ENCODE measurements at places on chromosomes 2 and 18.

DNA sequence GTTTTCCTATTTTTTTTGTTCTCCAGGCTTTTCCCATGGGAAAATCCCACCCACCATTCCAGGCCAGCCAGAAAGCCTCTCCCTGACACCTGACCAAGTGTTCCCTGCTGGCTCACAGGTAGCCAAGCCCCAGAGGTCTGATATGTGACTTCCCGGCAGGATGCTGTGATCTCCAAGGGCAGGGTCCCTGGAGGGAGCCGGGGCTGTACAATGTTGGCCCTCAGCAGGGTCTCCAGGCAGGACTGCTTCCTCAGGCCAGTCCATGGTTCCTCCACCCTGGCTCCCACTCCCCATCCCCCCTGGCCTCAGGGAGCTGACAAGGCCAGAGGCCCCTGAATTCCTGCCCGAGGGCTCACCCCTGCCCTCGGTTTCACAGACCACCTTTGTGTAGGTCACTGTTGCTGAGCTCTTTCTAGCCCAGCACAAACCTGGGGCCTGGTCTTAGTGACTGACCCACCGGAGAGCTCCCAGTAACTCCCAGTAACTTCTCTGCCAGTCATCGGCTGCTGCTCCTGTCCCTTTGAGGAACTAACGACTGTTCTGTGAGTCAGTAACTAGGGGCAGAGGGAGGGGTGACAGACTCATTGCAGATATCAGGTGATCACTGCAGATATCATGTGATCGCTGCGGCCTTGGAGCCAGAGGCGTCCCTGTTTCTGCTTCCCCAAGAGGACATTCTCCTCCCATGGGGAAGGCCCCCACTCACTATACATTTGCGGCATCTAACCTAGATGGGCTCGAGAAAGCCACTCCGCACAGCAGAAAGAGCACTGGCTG is 38.7 kb downstream of the SDC1 start:
- no peak for DNase-seq

- DNase-seq = no peak
Measured at GRCh38 chr2:147806846-147807245, 38.0 kb upstream of the ACVR2A start.

DNA sequence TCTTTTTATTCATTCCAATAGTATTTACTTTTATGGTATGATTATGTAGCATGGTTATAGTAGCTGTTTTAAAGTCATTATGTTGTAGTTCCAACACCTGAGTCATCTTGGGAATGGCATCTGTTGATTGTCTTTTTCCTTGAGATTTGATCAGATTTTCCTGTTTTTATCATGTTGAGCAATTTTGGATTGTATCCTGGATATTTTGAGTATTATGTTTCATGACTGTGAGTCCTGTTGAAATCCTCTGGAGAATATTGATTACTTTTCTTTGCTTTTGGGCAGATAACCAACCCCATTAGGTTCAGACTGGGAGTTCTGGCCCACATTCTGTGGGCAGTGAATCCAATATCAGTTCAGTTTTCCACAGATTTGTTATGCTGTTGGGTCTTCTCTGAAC is 163.2 kb upstream of the SPRED2 start:
- no peak for DNase-seq

DNA sequence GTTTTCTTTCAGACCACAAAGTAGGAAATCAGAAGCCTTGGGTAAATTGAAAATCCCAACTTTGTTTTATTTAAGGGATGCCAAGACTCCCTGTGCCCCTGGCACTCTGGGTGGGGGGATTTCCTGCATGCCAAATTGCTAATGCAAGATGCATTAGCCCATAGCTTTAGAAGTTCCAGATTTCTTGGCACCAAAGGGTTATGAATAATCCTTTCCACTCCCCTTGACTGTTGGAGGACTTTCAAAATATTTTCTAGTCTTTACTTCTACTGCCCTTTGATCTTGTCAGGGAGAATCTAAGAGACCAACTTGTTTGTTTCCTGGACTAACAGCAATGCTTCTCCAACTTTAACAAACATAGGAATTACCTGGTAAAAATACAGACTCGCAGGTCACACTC is 81.8 kb upstream of the TGIF1 start:
- no peak for DNase-seq

GRCh38 chr2:237479747-237480146 is 7.3 kb upstream of the MLPH start:
- no peak for DNase-seq

GRCh38 chr2:237883951-237884446 is 24.6 kb downstream of the RAMP1 start:
- no peak for DNase-seq

DNA sequence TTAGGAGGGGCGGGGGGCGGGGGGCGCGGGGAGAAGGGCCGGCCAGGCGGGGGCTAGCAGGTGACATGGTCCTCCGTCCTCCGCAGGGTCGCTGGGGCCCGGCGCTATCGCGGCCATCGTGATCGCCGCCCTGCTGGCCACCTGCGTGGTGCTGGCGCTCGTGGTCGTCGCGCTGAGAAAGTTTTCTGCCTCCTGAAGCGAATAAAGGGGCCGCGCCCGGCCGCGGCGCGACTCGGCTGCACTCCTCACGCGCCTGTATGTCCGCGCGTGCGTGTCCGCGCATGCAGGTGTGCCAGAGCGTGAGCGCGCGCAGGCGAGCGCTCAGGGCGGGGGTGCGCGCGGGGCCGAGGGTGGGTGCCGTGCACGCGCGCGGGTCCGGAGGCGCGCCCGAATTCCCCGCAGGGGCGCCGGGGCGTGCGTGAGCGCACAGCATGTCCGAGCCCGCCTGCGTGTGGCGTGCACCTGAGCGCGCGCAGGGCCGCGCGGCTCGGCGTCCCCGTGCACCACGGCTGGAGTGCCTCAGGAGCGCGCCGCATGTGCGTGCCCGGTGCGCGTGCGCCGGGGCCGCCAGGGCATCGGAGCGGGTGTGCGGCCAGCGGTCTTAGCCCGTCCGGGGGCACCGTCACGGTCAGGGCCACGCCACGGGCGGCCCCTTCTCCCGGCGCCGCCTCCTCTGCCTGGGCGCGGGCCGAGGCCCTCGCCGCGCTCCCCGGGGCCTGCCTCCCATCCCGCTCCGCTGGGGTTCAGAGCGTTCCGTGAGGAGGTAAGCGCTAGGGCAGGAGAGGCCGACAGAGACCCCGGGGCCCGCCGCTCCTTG is 6.3 kb downstream of the SNORC start:
- no peak for DNase-seq

GRCh38 chr2:144470334-144470733 is 49.6 kb downstream of the ZEB2 start:
- no peak for DNase-seq

DNA sequence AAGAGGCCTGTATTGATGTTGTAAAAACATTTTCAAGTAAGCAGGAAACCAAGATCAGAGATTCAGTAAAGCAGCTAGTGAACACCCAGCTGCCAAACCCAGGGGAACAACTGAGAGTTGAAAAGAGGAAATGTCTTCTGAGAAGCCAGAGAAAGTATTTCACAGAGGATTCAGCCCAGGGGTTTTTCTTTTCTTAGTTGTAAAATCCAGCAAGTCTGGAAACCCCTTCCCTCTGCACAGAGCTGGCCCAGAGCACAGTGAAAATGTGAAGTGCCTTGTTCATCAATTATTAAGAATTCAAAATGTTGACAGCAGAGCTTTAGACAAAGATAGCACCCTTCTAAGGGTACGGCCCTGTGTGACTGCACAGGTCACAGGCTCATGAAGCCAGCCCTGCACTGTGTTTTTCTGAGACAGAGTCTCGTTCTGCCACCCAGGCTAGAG is 28.4 kb downstream of the AFF3 start:
- DNase-seq = no peak

DNA sequence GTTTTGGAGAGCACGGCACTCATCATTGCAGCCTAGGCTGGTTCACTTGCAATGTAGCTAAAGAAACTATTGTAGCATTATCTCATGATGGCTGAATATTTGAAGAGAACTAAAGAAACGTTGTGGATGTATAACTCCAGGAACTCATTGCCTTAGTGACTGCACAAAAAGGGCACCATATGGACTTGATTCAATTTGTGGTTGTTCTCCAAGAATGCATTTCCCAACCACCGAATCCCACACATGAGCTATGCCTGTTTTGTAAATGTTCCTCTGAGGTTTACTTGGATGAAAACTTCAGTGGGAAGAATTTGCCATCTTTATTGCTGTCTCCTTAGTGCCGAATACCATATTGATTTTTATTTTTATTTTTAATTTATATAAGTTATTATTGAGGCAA is 43.5 kb downstream of the DOK6 start:
- DNase-seq = no peak

DNA sequence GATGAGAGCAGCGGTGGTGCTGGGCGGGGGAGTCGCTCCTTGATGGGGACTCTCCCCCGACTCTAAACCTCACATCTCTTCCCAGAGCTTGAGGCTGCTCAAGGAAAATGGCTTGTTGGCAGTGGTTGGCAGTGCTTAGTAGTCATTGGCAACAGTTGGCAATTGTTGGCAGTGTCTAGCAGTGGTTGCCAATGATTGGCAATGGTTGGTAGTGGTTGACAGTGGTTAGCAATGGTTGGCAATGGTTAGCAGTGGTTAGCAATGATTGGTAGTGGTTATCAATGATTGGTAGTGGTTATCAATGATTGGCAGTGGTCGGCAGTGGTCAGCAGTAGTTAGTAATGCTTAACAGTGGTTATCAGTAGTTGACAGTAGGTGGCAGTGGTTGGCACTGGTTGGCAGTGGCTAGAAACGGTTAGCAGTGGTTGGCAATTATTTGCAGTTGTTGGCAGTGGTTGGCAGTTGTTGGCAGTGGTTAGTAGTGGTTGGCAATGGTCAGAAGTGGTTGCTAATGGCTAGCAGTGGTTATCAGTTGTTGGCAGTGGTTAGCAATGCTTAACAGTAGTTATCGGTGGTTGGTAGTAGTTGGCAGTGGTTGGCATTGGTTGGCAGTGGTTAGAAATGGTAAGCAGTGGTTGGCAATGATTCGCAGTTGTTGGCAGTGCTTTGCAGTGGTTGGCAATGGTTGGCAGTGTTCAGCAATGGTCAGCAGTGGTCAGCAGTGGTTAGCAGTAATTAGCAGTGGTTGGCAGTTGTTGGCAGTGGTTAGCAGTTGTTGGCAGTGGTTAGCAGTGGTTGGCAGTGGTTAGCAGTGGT is 85.4 kb upstream of the OTOS start:
- no peak for DNase-seq

GRCh38 chr2:122651236-122651635 is 895.8 kb downstream of the TSN start:
- no peak for DNase-seq

GRCh38 chr18:23384778-23385736 is 68.0 kb upstream of the RIOK3 start:
- no peak for DNase-seq
